ENCODE measurements at places on chromosomes 7 and 10.
A peak's percentile ranks its signal among the peaks of the same experiment; 100 is the strongest.

DNA sequence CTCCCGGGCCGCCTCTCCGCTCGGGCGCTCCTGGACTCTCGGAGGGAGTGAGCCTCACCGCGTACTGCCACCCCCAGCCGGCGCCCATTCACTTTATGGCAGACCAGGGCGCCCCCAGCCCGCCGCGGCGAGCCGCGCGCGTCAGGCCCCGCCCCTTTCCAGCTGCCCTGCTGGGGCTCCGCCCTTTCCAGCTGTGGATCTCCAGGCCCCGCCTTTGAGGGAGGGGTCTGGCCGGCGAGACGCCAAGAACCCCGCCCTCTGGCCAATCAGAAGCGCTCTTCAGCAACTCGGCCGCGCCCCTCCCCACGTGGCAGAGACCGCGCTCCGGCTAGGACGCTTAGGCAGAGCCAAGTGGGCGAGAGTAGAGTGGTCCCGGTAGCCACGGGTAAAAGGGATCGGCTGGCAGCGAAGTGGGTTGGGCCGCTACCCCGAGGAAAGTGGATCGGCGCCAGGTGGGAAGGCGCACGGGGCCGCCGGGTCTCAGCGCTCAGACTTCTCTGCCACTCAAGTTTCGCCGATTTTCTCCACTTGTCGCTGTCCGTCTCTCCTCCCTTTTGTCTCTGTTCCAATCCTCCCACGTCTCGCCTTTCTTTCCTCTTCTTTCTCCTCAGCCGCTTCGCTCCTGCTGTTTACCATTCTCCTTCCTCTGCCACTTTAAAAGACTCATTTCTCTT, at the start of gene PITX3:
Gene PITX3, minus strand, starts transcription at position 69 of the 674 bp plus-strand sequence. CDS start 9,432 bp downstream, outside the sequence.
- DNase-seq: peak; percentile 96

- DNase-seq: no peak
Measured at GRCh38 chr10:46520941-46521340, 35.5 kb downstream of the GPRIN2 start.

- DNase-seq: no peak
Measured at GRCh38 chr10:84415539-84416244, 87.3 kb downstream of the CCSER2 start.

DNA sequence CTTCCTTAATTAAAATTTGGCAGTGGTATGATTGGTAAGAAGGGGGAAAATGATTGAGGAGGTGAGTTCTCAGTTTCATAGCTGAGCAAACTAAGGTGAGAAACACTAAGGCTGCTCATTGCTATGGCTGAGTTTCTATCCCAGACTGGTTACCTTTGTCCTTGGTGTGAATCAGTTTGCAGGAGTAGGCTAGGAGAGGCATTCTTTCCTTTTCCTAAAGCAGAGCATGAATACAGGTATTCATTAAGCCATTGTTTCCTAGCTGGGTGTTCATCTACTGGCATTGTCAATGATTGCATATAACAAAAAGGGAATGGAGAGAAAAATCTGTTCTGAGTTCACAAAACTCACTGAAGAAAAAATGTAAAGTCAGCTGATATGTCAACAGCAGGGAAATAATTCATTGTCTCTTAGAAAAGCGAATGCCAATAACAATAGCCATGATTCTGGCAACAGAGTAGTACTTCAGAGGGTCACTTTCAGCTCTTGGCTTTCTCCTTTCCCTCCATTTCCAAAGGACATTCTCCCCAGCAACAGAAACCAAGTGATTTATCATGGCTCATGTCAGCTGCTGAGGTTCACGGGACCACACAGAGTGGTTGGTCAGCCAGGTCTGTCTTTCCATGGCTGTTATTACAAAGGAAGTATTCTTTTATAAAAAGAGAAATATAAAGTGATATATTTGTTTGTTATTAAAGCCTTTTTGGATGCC, 234.0 kb downstream of the BICC1 start:
- DNase-seq: no peak

DNA sequence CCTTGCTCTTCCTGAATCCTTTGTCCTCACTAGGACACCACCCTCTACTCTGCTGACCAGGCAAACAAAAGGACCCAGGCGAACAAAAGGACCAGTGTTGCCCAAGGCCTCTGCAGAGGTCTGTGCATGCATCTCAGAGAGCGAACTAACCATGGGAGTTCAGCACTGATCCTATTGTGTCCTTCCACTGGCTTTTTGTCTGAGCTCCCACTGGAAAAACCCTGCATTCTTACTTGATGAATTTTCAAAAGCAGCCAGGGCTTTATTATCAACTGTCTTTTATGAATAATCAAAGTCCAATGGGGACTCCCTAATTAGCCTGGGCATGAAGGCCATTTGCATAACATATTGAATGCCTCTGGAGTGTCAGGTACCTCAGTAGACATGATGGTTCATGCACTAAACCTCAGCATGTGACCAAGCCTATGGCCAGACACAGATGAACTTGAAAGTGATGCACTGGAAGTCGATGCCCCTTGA, 140.6 kb downstream of the KCNMA1 start:
- no peak for DNase-seq

GRCh38 chr7:112622159-112622715, 141.4 kb downstream of the LSMEM1 start:
- no peak for DNase-seq

- no peak for DNase-seq
Measured at GRCh38 chr10:5502061-5502521, 2.7 kb upstream of the CALML5 start.

DNA sequence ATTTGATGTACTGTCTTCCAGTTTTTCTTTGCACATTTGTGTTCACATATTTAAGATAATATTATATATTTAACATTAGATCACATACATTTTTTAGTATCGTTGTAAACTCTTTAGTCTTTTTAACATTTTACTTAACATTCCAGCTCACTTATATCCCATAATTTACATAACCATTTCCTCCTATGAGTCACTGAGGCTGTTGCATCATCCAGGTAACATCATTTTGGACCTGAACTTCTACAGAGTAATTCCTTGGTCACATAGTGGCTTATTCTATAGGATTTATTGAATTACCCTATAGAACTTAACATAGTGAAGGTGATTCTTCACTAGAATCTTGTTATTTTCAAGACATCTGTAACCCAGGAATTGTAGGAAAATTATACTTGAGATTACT, 194.4 kb downstream of the POU6F2 start:
- no peak for DNase-seq

DNA sequence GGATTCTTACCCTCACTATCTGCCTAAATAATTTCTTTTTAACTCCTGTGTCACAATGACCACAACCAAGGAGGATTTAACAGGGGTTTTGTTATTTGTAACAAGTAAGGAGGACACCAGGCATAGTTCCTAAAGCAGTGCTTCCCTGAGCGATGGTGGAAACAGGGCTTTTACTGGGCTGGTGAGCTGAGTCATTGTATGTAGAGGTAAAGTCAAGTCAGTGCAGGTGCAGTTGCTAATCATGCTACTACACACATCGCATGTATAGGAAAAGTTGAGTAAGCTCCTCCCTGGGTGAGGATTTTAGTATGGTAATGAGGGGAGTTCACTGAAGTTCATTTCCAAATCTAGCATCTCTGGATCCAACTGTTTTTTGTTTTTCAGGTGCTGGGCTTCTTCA, 22.9 kb upstream of the ABCA13 start:
- no peak for DNase-seq

DNA sequence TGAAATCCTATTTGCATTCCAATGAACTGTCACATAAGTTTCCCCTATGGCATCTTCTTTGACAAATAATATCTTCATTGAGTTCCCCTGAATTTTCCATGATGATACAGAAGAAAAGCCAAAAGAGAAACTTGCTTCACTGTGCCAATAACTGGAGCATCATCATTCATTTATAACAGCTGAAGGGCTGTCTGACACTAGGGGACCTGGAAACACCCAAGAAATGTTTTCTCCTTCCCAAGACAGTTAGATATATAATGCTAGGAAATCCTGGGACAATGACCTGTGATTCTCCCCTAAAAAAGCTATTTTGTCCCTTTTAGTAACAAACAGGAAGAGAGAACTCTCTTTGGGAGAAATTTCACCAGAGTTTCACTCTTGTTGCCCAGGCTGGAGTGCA, 133.6 kb downstream of the SEMA3C start:
- no peak for DNase-seq

DNA sequence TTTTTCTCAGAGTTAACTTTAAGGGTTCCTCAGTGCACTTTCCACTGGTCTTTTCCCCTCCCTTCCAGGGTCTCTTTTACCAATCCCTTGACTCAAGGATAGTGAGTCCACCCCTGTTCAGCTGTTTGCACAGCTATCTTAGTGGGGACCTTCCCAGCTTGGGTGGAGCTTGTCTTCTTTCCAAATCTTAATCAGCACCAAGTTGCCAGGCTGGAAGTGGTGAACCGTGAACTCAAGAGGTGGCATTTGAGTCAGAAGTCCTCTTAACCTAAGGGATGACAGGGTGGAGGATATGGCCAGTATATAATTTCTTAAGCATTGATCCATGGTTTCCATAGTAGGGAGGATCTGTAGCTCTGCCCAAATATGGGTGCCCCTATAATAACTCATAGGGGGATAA, 25.0 kb downstream of the MAPK8 start:
- no peak for DNase-seq

DNA sequence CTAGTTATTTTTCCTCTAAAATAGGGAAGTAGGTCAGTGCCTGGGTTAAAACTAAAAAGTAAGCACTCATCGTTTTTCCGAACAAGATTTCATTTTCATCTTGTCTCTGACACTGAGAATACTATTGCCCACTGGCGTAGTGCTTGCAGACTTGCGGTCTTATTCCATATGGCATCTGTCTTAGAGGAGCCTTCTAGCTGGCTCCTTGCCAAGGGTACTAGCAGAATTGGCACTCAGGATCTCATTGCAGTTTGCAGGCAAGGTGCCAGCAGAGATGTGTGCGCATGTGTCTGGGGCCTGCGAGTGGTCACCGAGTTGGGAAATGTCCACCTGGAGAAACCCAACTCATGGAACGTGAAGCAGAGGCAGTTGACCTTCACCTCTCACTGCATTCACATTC, 143.4 kb downstream of the CELF2 start:
- no peak for DNase-seq

GRCh38 chr10:96720422-96721206, at the start of gene PIK3AP1:
Gene PIK3AP1, minus strand, starts transcription at chr10:96720514. Its CDS starts 120 bp downstream, at chr10:96720394.
- DNase-seq: peak; percentile 41

- no peak for DNase-seq
Measured at GRCh38 chr7:39042670-39043069, 65.0 kb downstream of the POU6F2 start.

DNA sequence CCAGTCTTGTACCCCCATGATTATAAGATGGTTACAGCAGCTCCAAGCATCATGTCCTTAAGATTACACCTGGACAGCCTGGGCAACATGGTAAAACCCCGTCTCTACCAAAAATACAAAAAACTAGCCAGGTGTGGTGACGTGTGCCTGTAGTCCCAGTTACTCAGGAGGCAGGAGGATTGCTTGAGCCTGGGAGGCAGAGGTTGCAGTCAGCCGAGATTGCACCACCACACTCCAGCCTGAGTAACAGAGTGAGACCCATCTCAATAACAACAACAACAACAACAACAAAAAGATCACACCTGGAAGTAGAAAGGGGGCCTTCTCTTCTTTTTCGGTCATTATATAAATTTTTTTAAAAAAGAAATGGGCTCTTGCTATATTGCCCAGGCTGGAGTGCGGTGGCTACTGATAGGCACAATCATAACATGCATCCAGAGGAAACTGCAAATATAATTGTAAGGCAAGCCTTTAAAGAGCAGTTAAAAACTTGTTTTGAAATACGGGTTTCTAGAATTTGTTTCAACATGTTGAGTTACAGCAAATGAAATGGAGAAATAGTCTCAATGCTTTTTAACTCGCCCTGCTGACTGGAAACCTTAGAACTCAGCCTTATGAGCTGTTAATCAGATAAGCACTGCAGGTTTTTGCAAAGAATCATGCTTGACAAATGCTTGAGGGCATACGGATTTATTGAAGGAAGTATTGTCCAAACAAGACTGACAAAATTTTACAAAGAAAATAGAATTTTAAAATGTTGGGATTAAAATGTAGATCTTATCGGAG, 4.7 kb upstream of the ENTPD7 start:
- no peak for DNase-seq

- DNase-seq: no peak
Measured at GRCh38 chr7:149293946-149294633, 32.1 kb downstream of the ZNF783 start.

DNA sequence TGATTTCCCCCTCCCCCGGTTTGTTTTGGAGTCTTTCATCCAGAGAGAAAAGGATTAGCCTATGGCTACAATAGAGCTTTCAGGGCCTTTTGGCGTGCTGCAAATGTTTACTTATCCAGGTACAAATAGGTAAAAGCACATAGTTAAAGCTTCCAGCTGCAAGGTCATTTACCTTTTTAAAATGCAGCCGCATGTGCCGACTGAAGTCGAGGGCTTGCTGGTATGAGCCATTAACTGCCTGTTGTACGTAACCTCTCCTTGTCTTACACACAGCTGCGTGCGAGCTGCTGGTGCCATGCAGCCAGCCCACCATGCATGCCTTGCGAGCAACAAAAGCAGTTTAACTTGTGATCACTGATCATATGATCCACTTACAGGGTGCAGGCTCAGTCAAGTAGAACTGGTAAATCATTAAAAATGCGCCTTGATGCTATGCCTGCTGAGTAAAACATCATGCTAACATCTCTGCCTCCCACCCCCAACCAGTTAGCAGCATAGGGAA, 866.4 kb downstream of the LRMDA start:
- no peak for DNase-seq

DNA sequence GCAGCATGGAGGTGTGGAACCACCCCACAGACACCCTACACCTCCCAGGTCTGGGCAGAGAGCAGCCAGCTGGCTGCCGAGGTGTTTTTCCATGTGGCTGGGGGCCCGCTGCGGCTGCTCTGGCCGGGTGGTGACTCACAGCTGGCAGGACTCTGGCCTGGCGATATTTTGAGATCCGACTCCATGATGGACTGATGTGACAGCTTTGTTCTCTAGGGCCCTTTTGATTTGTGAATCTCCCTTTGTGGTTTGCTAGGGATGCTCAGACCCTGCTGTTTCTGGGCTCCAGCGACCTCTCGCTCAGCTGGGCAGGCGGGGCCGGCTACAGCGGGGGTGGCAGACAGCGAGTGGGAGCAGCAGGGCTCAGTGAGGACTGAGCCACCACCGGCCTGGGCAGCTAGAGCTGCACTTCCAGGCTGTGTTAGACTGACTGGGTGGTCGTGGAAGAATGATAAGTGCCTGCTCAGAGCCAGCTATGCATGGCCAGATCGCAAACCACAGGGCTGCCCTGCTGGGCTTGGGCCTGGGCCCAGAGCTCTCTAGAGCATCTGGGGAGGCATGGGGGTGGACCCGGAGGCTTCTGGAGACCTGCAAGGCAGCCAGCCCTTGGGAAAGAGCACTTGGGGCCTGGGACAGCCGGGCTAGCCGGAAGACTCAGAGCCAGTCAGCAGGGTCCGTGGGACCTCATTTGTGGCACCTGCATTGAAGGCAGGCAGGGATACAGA, 46.2 kb upstream of the GDF10 start:
- DNase-seq: no peak
